Stimulated activated CD4-positive, alpha-beta T cell treated with anti-CD3 and anti-CD28 coated beads, TNF-alpha, amount 100 ng/mL, for 24 hours (primary cell): ENCODE measurements at places on chromosomes 12 and 14.

GRCh38 chr14:57785058-57785457 is 80.8 kb downstream of the SLC35F4 start:
- DNase-seq = no peak

DNA sequence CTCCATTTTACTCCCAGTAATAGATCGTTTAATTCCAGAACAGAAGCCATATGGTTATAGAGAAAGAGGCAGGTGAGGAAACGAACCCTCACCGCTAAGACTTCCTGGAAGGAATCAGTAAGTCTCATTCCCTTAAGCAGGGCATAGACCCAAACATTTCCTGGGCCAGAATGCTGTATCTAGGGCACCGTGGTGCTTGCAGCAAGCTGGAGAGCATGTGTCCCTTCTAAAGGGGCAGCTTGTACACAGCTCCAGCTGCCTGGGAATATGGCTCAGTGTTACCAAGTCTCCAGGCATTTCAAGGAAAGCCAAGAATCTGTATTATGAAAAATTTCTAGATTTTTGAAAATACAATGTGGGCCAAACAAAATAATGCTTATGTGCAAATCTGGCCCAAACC is 73.4 kb downstream of the PPM1H start:
- DNase-seq = no peak

GRCh38 chr12:41106315-41106714 is 81.8 kb upstream of the PDZRN4 start:
- DNase-seq = no peak

- no peak for DNase-seq
Observed at GRCh38 chr12:69447892-69448291, 22.3 kb upstream of the FRS2 start.

GRCh38 chr12:4448371-4448940 is 2.8 kb upstream of the FGF6 start:
- DNase-seq = no peak

DNA sequence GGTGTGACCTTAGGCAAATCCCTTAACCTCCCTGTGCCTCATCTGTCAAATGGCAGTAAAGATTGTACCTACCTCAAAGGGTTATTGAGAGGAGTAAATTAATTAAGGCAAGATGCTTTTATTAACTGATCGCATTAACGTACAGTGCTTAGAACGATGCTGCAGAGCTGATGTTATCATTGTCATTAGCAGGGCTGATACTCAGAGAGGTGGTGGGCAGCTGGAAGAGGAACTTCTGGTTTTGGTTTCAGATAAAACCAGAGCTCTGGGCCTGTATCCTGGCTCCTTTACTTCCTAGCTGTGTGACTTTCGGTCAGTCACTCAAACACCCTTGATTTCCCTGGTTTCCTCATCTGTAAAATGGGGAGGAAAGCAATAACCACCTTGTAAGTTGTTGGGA is 55.1 kb downstream of the CALM1 start:
- no peak for DNase-seq

DNA sequence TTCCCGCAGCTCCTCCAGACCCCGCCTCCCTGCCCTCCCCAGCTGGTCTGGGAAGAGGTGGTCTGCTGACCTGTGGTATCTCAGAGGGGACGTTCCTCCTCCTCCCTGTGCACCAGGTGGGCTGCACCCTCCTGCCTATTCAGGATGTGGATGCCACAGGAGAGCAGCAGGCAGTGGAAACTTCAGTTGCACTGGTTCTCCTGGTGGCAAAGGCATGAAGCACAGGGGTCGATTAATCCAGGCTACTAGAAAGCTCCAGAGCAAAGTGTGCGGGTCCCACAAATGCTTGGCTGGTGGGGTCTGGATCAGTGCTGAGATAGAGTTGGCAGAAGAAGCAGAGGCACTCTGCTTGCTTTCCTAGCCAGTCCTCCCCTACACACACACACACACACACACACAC is 197.0 kb downstream of the SLC41A2 start:
- DNase-seq = no peak

DNA sequence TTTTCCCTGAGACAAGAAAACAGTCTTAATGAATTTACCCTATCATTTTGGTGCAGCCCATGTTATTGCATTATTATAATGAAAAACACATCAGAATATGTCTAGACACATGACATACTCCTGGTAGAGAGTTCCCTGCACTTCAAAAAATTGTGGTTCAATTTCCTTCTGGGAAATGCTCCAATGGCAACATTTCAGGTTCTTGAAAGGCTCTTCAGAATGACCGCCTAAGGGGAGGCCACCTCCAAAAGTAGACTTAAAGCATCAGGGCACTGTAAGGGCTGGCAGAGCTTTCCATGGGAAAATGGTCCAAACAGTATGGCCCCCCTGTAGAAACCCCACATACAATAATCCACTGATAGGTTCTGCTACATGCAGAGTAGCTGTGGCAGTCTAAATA is 110.7 kb downstream of the SLC25A21 start:
- no peak for DNase-seq

- no peak for DNase-seq
Observed at GRCh38 chr12:132772606-132773005, 11.0 kb upstream of the ANKLE2 start.

- no peak for DNase-seq
Observed at GRCh38 chr14:64968651-64969050, 3.5 kb downstream of the RAB15 start.

- DNase-seq = no peak
Observed at GRCh38 chr12:125089083-125089482, 23.8 kb downstream of the AACS start.

- no peak for DNase-seq
Observed at GRCh38 chr12:92362785-92363184, 217.1 kb upstream of the BTG1 start.

DNA sequence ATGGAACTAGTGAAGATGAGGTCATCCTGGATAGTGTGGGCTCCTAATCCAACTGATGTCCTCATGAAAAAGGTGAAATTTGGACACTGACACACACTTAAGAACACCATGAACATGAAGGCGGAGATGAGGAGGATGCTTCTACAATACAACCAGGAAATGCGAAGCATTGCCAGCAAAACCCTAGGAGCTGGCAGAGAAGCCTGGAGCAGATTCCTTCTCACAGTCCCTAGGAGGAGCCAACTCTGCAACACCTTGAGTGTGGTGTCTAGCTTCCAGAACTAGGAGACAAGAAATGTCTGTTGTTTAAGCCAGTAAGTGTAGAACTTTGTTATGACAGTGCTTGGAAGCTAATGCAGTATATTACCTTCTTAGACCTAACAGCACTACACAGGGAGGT is 191.9 kb upstream of the PWP1 start:
- no peak for DNase-seq

- DNase-seq = no peak
Observed at GRCh38 chr12:72082986-72083820, 144.6 kb downstream of the TPH2 start.

DNA sequence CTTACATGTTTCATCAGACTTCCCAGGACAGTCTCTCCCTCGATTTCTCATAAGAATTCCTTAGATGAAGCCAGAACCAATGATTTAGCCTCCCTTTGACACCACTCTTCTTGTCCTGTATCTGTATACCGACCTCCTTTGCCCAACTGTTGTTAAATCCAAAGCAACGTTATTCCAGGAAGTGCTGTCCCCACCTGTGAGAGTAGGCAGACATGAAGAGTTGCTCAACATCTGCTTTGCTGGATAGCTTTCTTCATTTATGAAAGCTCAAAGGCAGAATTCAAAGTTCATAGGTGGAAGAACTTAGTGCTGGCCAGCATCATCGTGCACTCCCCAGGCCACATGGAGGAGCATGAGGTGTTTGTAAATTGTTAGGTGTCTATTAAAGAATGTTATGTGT is 55.6 kb downstream of the GTF2A1 start:
- no peak for DNase-seq

DNA sequence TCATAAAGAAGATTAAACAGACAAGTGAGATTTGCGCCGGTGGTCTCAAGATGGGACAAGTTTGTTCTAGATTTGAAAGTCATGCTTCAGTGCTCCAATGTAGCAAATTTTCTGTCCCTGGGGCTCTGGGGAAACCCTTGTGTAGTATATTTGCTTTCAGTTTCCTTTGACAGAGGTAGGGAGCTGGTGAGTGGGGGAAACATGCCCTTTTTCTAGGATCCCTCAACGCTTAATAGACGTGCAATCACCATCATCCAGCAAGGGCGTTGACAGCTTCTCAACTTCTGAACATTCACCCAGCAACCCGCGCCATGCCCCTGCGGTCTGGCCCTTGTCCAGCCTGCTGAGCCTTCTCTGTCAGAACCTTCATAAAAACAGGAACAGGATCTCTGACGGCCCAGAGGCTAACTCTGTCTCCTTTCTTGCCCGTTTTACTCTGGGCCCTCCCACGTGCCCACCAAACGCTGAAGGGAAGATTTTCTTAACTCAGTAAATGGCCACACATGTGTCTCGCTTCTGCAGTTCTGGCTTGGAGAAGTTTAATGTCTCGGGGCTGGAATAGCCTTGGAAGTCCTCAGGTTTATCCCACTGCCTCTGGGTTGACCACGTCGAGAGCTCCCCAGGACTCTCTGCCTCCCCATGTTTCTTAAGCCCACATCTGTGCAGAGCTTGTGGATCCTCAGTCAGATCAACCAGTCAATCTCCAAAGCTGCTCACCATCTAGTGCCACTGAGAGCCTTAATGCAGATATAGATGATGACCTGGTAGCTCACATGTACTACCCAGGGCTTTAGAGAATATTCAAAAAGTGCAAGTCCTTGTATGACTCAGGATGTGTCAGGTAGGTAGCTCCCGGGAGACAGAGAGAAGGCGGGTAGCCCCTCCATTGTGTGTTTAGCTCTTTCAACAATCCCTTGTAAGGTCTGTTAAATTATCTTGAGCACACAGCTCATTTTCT is 58.1 kb upstream of the CCND2 start:
- peak; percentile 35 for DNase-seq

GRCh38 chr14:47658041-47658440 is 17.4 kb downstream of the MDGA2 start:
- no peak for DNase-seq

- no peak for DNase-seq
Observed at GRCh38 chr12:47817272-47818006, 2.3 kb downstream of the HDAC7 start.

DNA sequence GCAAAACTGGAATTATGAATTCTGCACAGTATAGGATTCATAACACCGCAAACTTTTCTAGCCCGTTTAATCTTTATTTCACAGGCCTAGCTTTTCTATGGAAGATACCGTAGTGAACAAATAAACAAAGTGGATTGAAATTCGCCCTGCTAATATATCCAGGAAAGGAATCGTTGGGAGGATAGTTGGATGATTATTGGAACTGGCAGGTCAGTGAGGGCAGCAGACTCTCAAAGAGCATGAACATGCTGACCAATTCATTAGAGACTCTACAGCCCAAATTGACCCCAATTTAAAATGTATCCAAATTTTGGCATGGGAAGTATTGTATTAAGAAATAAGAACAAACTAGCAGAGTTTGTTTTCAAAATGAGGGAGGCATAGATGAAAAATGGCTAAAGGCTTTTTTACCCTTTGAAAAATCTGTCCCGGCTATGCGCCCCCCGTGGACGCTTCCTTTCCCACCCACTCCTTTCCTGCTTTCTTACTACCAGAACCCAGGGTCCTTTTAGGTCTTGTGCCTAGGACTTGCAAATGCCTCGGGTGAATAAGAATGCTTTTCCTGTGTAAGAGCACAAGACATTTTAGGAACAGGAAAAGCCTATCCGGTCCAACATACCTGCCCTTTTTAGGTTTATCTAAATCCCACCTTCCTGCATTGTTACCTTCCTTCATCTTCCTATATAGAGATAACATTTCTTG is 84.6 kb upstream of the PTPRB start:
- no peak for DNase-seq

DNA sequence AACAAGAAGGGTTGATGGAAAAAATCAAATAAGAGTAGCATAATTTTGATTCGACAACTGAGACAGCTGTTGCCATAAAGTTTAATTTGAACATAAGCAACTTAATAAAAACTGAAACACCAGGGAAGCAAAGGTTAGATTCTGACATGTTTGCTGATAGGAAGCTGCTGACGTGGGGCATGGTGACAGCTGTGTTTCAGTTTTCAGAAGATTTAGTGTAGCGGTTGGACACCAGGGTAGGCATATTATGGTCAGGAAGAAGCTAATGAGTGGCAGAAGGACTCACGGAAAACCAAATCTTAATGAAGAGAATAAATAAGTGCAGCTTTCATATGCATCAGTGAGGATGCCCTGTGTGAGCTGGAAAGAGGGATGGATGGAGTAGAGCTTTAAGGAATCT is 336.7 kb upstream of the RPL10L start:
- DNase-seq = no peak

DNA sequence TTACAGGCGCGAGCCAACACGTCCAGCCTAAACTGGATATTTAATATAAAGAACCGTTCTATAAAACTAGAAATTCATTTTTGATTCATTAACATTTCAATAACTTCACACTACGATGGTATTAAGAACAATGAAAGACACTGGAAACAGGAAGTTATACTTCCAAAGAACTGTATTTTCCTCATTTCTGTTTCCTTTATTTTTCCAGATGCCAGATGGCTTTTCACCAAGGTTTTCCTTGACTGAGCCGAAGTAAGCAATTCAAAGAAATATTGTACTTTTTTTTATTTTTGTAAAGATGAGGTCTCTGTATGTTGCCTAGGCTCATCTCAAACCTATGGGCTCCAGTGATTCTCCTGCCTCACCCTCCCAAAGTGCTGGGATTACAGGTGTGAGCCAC is 28.2 kb downstream of the EEA1 start:
- no peak for DNase-seq

- no peak for DNase-seq
Observed at GRCh38 chr14:70139384-70139783, 49.4 kb downstream of the SLC8A3 start.

- DNase-seq = no peak
Observed at GRCh38 chr12:46459111-46459510, 86.5 kb upstream of the SLC38A2 start.

GRCh38 chr14:44453433-44454171 is 53.5 kb downstream of the FSCB start:
- no peak for DNase-seq
